ENCODE measurements at places on chromosomes 1 and 21. TPM values are rescaled to one million over a fixed set of nuclear protein-coding genes. Genes with fewer than 3 reads are reported as not detected.

The OR2L13 gene
- not detected for total RNA-seq

- DNase-seq, result peak; percentile 96
Measured at GRCh38 chr1:31954607-31955283, 16.6 kb upstream of the PTP4A2 start.

- DNase-seq, result no peak
Measured at GRCh38 chr1:81439046-81439823, 361.5 kb upstream of the ADGRL2 start.

DNA sequence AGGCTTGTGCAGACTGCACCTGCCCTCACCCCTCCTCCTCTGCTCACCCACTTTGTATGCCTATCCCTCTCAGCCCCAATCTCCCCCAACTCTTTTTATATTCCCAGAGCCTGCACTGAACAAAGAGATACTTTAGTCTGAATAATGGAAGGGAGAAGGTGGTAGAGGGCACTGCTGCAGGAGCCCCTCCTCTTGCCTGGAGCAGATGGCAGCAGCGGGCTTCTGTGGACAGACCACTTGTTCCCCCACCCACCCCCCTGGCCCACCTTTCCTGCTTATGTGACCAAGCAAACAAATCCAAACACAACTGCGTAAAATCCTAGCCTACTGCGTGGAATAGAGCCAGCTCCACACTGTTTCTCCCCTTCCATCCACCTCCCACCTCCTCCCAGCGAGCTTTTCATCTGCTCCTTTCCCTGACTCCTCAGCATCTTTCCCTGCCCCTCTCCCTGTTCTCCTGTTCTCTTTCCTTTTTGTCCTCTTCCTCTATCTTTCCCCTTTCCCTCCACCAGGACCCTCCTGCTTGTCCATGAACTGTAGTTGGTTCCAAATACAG is 27.5 kb downstream of the RGS8 start:
- no peak for DNase-seq

DNA sequence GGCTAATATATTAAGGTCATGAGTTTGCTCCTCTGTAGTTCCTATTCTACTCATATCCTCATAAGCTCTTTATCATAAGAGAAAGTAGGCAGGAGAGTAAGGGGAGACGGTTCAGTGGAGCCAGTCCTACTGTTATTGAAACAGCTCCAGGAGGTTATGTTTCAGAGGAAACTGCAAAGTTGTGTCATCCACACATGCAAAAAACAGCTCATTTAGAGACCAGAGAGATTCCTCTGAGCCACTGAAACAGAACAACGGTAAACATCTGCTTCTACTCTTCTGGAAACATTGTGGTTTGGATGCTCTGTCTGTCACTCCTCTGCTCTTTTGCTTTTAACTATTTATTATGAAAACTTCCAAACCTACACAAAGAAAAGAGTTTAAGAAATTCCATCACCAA is 66.3 kb upstream of the PPP2R5A start:
- DNase-seq, result no peak

DNA sequence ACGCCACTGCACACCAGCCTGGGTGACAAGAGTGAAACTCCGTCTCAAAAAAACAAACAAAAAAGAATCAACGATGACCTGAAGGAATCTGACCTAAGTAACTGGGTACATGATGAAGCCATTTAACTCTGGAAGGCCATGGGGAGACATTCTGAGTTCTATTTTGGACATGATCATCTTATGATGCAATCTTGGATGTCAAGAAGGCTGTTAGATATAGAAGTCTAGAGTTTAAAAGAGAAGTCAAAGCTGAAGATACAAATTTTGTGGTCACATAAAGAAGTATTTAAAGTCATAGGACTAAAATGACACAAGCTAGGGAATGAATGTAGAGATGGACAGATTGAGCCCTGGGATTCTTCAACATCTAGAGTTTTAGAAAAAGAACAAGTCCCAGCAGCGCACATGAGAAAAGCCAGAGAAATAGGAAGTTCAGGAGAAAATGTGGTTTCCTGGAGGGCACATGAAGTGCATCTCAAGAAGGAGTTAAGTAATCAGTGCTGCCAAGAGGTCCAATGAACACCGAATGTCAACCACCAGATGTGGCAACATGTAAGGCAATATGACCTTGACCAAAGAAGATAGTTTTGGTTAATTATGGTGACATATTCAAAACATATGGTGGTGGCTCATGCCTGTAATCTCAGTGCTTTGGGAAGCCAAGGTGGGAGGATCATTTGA is 26.8 kb downstream of the ELK4 start:
- no peak for DNase-seq

DNA sequence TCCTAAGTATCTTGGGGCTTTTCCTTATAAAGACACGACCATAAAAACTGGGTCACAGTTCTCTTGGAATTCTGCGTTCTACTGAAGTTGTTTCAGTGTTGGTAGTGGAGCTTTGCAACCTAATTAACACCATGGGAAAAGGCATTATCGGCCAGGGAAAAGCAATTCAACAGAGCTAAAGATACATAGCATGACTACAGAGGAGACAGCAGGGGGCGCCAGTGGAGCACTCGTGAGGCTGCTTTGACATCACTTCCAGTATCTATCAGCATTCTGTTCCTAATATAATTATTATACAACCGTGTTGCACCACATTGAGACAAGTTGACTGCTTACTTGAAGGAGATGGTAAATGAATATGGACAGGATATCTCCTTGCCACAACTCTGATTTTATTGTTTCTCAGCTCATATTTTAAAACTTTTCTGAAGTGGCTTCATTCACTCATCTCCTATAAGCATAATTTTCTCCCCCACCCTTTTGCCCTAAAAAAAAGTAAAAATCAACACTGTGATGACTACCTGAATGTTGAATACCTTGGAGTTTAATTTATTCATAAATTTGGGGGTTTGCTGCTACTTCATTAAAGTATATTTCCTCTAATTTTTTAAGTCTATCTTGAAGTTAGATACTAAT is 39.4 kb downstream of the ZP4 start:
- no peak for DNase-seq

- no peak for DNase-seq
Measured at GRCh38 chr1:25562101-25562927, 18.9 kb downstream of the LDLRAP1 start.

- no peak for DNase-seq
Measured at GRCh38 chr1:196598942-196599748, 9.1 kb downstream of the KCNT2 start.

DNA sequence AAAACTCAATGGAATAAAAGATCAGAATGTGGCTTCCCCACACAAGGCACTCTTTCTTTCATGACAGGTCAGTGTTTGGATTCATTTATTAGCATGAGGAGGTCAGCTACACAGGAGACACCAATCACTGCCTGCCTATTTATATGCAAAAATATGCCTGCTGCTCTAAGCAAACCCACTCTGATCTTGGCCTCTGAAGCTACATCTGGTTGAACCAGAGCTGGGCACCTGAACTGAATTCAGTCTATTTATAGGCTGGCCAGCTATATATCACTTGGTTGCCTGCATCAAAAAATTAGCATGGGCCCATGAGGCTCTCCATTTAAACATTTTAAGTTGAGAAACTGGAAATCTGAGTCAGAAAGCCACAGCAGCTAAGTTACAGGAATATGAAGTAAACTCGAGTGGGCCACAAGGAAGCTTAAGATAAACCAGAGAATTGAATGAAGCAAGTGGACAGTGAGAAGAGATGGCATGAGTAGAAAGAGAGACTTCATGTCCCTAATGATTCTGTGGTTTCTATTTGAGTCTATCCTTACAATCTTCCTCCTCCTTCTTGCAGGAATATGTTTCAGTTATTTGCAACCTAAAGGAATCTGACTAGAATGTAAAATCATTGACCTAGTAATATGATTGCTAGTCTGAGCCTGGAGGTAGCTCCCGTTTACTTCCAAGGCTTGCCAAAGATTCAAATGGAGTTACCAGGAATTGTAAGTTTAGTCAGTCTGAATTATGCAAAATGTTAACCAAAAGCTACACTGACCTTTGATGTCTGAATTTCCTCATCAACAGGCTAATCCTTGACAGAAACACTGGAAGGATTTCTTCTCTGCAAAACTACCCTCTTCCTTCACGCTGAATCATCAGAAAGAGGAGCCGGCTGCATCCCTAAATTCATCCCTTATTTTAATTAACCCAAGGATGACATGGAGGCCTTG is 17.7 kb downstream of the DDAH1 start:
- no peak for DNase-seq

The CFHR1 gene
- not detected for total RNA-seq

The KCNE2 gene
- total RNA-seq, result not detected

Data from vagina (tissue), 2 donors.